Activated CD4-positive, alpha-beta T cell treated with anti-CD3 and anti-CD28 coated beads, Interleukin-2, amount 50 U/mL, for 1 hour (primary cell): ENCODE measurements at places on chromosomes 11 and 22.

GRCh38 chr11:85269109-85269508 lies 358.0 kb downstream of the DLG2 start:
- DNase-seq, result no peak

- no peak for DNase-seq
These were observed 71.9 kb downstream of the NFAM1 start for GRCh38 chr22:42360348-42360747.

DNA sequence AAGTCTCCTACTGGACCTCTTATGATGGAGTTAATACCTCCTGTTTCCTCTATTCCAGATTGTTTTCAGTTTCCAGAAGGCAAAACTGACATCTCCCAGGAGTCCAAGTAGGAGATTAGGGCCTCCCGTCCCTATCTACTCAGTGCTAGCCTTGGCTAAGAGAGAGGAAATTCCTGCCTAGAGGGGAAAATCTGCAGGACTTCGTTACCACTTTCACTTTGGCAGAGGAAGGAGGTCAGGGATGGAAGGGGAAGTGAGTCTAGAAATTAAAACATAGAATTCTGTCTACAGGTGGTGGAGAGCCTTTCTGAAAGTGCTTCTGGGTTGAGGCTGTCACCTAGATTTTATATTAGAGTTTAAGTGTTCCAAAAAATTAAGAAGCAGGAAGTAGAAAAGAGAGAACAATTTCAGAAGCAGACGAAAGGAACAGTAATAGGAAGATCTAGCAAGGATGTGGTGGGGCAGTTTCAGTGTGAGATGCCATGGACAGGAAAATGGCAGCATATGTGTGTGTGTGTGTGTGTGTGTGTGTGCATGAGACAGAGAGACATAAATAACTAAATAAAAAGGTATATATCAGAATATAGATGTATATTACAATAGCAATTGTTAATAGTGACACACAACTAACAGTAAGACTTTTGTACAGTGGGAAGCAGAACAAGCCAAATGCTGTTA lies 2.4 kb upstream of the TRIM68 start:
- DNase-seq, result no peak

DNA sequence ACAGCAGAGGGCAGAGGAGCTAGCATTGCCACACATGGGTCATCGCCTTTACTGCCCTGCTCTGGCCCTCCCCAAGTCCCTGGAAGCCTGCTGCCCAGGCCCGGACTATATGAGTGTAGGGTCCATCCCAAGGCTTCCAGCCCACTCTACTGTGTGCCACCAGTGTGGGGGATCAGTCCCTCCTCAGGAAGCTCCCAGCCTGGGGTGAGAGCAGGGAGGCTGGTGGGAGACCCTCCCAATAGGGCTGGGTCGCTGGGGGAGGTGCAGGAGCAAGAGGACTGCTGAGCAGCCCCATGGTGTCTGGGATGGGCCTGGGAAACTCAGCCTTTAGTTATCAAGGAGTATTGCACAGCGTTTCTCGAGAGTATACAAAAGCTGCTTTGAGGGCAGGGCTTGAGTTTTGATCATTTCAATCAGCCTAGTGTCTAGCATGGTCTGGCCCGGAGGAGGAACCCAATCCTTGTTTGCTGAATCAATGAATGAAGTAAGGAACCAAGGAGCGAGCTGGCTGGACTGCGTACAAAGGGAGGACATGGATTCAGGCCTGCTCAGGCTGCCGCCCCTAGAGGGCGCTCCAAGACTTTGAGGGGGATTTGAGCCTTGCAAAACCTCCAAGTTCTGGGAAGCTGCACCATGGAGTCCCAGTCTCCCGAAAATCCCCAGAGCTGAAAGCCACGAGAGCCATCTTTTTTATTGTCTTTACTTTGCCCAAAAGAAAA lies 89.0 kb upstream of the PARVA start:
- DNase-seq, result peak; percentile 46

DNA sequence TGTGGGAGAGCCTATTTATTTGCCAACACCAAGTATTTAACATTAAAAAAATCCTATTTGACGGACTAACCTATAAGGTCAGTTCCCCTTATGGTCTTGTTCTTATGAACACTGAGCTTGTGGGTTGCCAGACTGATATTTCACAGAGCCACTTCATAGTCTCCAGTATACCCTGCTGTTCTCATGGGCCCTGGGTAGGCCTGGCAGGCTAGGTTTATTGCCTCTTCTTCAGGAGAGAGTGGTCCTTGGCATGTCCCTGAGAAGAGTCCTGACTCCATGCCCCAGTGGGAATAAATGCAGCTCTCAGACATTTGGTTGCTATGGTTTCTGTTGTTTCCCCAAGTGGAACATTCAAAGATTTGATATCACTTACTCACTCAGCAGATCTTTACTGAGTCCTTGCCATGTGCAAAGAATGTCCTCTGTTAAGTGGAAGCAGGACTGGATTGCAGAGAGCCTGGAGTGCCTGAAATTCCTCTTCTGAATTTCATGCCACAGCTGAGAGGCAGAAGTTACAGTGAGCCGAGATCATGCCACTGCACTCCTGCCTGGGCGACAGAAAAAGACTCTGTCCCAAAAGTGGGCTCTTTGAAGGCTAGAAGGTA lies 15.7 kb downstream of the SLC5A1 start:
- no peak for DNase-seq

- no peak for DNase-seq
These were observed 1.1 kb downstream of the UPB1 start for GRCh38 chr22:24496234-24496633.

GRCh38 chr11:113213549-113213948 lies 100.8 kb upstream of the TTC12 start:
- DNase-seq, result no peak
